IMR-90 (cell line): ENCODE measurements at places on chromosomes 16 and 17. TPM values are rescaled to one million over a fixed set of nuclear protein-coding genes. Genes with fewer than 3 reads are reported as not detected.

CHCT1 gene
- total RNA-seq: not detected in 2 replicates

RNF157 gene
- total RNA-seq: 0.54 and 0.83 TPM in 2 replicates

DNAI2 gene
- total RNA-seq: not detected in 2 replicates

NUPR1 gene
- 5.8 and 10.2 TPM in 2 replicates for total RNA-seq

CLEC10A gene
- not detected in 2 replicates for total RNA-seq

ALOXE3 gene
- total RNA-seq: under 0.01 TPM in 2 replicates

KRTAP4-6 gene
- not detected in 2 replicates for total RNA-seq

CACNG4 gene
- total RNA-seq: under 0.01 TPM in 2 replicates

CDRT4 gene
- total RNA-seq: 0.56 and 0.90 TPM in 2 replicates

OR4D1 gene
- total RNA-seq: not detected in 2 replicates

TBC1D3 gene
- total RNA-seq: not detected in 2 replicates

RASD1 gene
- 0.54 and 1.1 TPM in 2 replicates for total RNA-seq

ARSG gene
- 2.9 and 3.1 TPM in 2 replicates for total RNA-seq

ADCY9 gene
- 5.4 and 5.6 TPM in 2 replicates for total RNA-seq

ABCA9 gene
- total RNA-seq: under 0.01 TPM in 1 of 2 replicates, not detected in the other

SLC35G3 gene
- not detected in 2 replicates for total RNA-seq

DNAAF1 gene
- total RNA-seq: not detected in 2 replicates

TBC1D3C gene
- not detected in 2 replicates for total RNA-seq

MT1F gene
- total RNA-seq: not detected in 2 replicates

MMP25 gene
- not detected in 2 replicates for total RNA-seq

RAB11FIP4 gene
- total RNA-seq: 1.1 and 1.4 TPM in 2 replicates

TRAPPC1 gene
- total RNA-seq: 31.4 and 50.4 TPM in 2 replicates

CRHR1 gene
- not detected in 2 replicates for total RNA-seq

FADS6 gene
- total RNA-seq: not detected in 2 replicates

SLFN14 gene
- total RNA-seq: not detected in 2 replicates

MYOCD gene
- 19.7 and 20.1 TPM in 2 replicates for total RNA-seq

GP1BA gene
- not detected in 2 replicates for total RNA-seq

TMEM97 gene
- total RNA-seq: 21.3 and 23.1 TPM in 2 replicates

TMEM204 gene
- total RNA-seq: 7.0 and 7.2 TPM in 2 replicates

PDE6G gene
- not detected in 2 replicates for total RNA-seq

MPO gene
- not detected in 2 replicates for total RNA-seq

ABCC3 gene
- 2.2 and 3.2 TPM in 2 replicates for total RNA-seq

COPZ2 gene
- 41.0 and 60.5 TPM in 2 replicates for total RNA-seq

ANKFN1 gene
- under 0.01 TPM in 1 of 2 replicates, not detected in the other for total RNA-seq

TOM1L1 gene
- total RNA-seq: 17.2 and 20.1 TPM in 2 replicates

SHBG gene
- total RNA-seq: 0.36 TPM in 1 of 2 replicates, not detected in the other

NPIPA8 gene
- 0.56 and 1.1 TPM in 2 replicates for total RNA-seq

CEP131 gene
- total RNA-seq: 4.8 and 5.3 TPM in 2 replicates

LGALS9C gene
- total RNA-seq: not detected in 2 replicates

LITAF gene
- 96.9 and 113 TPM in 2 replicates for total RNA-seq

KRTAP9-8 gene
- total RNA-seq: not detected in 2 replicates

RBFOX1 gene
- total RNA-seq: not detected in 2 replicates

ALDOA gene
- total RNA-seq: 1,576 and 1,697 TPM in 2 replicates

HOXB6 gene
- 11.1 and 11.9 TPM in 2 replicates for total RNA-seq

KRT222 gene
- not detected in 2 replicates for total RNA-seq

ITGAD gene
- not detected in 2 replicates for total RNA-seq

SEPTIN12 gene
- total RNA-seq: not detected in 2 replicates

KRT32 gene
- not detected in 2 replicates for total RNA-seq

SPNS1 gene
- 4.7 and 6.9 TPM in 2 replicates for total RNA-seq

KRT33B gene
- total RNA-seq: 0.18 and 0.28 TPM in 2 replicates
